ENCODE measurements at places on chromosomes 1 and 21.

DNA sequence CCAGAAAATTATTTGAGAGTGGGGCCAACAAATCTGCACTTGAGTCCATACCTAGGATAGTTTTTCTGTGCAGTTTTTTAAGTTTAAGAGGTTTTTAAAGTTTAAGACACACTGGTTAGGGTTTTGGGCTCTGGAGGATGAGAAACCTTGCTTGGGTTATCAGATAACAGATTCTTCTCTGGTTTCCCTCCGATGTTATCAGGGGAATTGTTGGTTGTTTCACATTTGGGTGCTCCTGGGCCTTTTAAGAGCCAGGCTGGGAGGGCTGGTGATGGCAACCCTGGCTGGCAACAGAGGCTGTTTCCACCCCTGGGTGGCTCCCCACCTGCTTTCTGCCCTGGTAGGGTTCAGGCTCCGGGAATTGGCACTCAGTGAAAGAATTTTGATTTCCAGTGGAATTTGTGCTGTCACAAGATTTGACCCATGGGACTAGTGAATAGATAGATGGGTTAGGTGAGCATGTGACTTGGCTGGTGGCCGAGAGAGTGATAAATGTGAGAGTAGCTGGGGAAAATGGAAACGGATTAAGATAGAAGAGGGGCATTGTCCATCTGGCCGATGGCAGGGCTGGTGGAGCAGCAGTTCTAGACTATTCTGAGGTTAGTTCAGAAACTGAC, 14.8 kb downstream of the VANGL1 start:
- DNase-seq, result no peak

GRCh38 chr1:150548632-150549495, at the start of gene ADAMTSL4:
Gene ADAMTSL4, plus strand, starts transcription at chr1:150549408. Its CDS starts 2,881 bp downstream, at chr1:150552289.
- DNase-seq, result no peak

DNA sequence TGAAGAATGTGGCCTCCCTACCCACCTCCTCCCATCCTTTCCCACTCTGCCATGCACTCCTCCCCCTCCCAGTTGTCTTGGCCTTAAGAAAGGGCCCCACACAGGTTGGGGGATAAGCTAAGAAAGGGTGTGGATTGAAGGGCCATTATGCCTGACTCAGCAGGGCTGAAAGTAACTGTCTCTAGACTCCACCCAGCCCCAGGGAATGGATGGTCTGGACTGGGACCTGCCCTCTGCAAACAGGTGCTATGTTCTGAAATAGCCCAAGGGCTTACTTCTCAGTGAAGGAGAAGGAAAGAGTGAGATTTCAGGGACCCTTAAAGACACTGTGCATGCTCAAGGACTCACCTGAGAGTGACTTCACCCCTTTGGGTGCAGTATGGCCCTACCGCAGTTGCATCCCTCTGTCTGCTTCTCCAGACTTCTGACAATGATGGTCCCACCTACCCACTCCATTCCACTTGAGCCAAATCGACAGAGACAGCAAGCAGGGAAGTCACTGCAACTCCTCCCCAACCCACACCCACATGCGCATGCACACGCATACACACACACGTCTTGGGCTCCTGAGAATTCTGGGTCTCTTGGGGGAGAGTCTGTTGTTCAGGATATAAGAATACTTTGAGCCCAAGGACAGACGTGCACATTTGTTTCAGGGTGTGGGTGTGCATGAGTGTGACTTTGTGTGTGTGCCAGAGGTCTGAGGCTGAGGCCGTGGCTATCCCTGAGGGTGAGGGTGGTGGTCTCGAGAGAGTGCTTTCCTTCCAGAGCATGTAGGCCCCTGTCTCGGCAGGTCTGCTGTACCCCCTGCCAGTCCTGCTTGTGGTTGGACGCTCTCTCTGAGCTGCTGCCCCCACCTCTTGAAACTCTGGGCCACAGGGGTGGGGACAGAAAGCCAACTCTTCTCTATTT, 231.9 kb downstream of the PTPRU start:
- DNase-seq, result no peak

DNA sequence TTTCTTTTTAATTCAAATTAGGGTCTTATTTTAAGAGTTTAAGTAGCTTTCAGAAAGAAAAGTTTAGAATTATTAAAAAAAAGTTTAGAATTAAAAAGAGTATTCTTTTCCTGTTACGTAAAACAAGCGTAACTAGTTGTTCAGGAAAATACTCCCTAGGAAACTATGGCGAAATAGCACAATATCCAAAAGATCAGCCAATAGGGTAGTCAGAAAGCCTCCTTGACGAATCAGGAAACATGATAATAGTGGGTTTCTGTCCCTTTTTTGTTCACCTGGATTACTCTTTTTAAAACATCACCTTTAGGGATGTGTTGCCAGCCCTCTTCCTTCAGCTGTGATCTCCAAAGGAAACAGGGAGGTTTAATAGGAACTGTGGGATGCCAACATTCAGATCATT, 25.2 kb downstream of the S1PR1 start:
- no peak for DNase-seq

- no peak for DNase-seq
Measured at GRCh38 chr1:22077728-22078127, 25.2 kb downstream of the CDC42 start.

DNA sequence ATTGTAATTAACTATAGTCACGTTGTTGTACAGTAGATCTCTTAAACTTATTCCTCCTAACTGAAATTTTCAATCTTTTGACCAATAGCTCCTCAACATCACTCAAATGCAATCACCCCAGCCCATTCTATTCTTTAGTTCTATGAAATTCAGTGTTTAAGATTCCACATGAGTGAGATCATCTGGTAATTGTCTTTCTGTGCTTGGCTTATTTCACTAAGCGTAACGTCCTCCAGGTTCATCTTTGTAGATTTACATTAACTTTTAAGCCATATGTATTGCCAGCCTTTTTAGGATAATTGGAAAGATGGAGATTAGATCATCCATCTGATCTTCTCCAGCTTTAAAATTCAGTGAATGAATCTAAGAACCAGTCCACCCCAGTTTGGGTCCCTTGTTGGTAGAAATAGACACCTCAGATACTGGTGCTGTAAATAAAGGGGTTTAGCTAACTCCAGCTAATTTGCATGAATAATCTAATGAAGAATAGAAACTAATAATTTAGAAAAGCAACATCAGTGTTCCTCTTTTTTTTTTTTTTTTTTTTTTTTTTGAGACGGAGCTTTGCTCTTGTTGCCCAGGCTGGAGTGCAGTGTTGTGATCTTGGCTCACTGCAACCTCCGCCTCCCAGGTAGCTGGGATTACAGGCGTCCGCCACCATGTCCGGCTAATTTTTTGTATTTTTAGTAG, 7.0 kb downstream of the S100A10 start:
- DNase-seq, result no peak

Data from stimulated activated CD4-positive, alpha-beta T cell treated with anti-CD3 and anti-CD28 coated beads, Interleukin-1b, Interleukin-23, amount 100 ng/mL, for 4 hours (primary cell).